ENCODE measurements at places on chromosomes 5 and 9. TPM values are rescaled to one million over a fixed set of nuclear protein-coding genes. Genes with fewer than 3 reads are reported as not detected.

DNA sequence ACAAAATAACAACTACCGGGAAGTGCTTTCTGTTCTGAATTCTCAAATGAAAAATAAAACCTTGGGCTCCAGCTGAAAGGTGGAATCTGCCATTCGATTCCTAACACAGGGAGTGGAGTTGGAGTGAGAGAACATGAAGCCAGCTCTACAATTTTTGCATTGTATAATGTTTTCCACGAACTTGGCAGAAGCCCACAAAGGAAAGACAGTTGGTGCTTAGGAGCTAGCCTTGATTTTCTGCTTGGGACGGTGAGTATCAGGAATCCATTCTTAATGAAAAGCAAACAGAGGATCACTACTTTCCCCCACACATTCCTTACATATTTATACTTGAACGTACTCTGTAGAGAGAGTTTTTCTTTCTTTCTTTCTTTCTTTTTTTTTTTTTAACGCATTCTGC, 74.2 kb upstream of the FBXL7 start:
- DNase-seq: no peak

DNA sequence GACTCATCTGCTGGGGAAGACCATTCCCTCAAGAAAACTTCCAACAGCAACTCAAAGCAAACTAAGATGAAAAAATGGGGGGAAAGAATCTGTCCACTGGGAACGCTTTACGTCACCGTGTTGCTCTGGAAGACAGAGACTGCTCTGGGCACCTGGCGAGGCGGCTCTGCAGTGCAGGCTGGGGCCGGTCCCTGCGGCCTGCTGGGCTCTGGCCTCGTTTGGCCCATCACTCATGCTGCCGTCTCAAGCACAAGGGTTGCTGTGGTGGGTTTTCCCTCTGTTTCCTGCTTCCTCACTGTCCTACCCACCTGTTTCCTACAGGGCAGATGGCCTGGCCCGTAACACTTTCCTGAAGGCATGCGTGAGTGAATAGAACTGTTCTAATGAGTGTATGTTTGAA, 92.9 kb upstream of the OTULINL start:
- no peak for DNase-seq

- DNase-seq: no peak
These were observed 103.2 kb downstream of the DPYSL3 start for GRCh38 chr5:147406636-147407035.

DNA sequence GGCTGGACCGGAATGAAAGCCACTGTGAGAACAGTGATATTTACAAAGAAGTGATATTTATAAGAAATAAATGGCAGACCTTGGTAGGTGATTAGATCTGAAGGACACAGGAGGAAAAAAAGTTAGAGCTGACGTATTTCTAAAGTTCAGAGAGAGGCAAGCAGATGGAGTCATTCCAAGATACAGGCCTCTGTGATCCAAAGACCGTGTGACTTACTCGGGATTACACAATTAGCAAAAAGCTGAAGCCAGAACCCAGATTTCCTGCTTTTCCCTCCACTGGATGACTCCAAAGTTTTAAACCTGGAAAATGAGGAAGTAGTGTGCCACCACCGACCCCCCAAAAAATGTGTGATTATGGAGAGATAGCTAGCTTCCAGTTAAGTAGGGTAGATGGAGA, 3.1 kb upstream of the DOCK8 start:
- no peak for DNase-seq

GZMA gene
- 72.5 TPM for total RNA-seq

CDC25C gene
- total RNA-seq: 9.8 TPM

GCNT4 gene
- 5.1 TPM for total RNA-seq

IQGAP2 gene
- total RNA-seq: 88.0 TPM

Measured in naive thymus-derived CD4-positive, alpha-beta T cell (primary cell).